ENCODE measurements at places on chromosomes 2 and 18.

- no peak for DNase-seq
These were observed 584 bp downstream of the BOLA3 start for GRCh38 chr2:74146929-74147726.

GRCh38 chr2:222984908-222985307 lies 67.1 kb upstream of the KCNE4 start:
- DNase-seq = no peak

- no peak for DNase-seq
These were observed 226.6 kb upstream of the AGAP1 start for GRCh38 chr2:235267251-235267650.

GRCh38 chr2:38409156-38410102 lies 32.4 kb upstream of the ATL2 start:
- DNase-seq = no peak

Measured in T47D (cell line).